ENCODE measurements at places on chromosomes 1 and 21.

GRCh38 chr1:109719337-109719837 lies 7.3 kb downstream of the GSTM5 start:
- DNase-seq: no peak

DNA sequence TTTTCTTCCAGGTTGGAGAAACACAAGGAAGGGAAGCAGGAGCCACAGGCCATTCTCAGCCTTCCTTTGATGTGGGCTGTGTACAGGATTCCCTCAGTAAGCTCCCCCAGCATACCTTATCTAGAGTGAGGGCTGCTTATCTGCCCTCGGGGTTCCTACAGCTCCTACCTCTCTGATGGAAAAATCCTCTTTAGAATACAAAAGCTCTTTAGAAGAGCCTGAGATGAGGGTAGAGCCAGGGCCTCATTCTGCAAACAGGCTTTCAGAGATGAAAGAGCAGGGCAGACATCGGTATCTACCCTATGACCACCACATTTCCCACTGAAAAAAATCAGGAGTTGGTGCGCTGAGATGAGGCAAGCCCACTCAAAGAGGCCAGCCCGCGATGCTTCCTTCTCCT lies 85.1 kb downstream of the PLPP3 start:
- no peak for DNase-seq

GRCh38 chr1:201282931-201283829 lies at the start of gene PKP1:
TSS of gene PKP1 (plus strand) at chr1:201283506. CDS start at chr1:201283703, 197 bp downstream.
- no peak for DNase-seq

GRCh38 chr1:51072043-51072439 lies 30.0 kb upstream of the C1orf185 start:
- no peak for DNase-seq

GRCh38 chr1:54498383-54499096 lies 49.5 kb upstream of the ACOT11 start:
- DNase-seq: no peak

- no peak for DNase-seq
These were observed 56.4 kb downstream of the GREM2 start for GRCh38 chr1:240555524-240555923.

DNA sequence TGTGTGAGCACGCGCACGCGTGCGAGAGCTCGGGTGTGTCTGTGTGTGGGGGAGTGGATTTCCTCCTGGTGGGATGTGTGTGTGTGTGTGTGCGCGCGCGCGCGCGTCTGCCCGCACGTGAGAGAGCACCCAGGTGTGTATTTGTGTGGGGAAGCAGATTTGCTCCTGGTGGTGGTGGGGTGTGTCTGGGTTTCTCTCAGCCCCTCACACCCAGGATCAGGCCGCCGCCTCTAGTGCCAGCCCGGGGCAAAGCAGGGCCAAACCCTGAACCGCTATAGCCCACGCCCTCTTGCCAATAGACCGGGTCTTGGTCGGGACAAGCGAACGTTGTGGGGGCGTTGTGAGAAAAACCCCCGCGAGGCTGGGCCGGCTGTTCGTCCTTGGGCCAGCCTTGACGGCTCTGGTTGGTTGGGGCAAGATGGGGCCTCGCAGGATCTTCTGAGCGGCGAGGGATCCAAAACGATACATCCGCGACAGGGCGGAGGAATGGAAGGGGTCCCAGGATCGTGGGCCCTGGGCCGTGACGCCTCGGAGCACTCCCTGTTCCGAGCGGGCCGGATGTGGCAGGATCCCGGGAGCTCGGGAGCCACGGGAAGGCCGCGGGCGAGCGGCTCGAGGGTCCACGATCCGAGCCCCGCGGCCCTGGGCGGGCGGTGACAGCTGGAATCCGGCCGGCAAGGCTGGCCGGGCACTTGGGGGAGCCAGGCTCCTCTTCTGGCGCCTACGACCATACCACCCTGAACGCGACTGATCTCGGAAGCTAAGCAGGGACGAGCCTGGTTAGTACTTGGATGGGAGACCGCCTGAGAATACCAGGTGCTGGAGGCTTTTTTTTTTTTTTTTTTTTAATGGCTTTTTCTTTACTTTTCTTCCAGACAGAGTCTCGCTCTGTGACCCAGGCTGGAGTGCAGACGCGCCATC lies 68.2 kb downstream of the RNF187 start:
- DNase-seq: no peak

- no peak for DNase-seq
These were observed 314.1 kb downstream of the DISC1 start for GRCh38 chr1:231940701-231941100.

DNA sequence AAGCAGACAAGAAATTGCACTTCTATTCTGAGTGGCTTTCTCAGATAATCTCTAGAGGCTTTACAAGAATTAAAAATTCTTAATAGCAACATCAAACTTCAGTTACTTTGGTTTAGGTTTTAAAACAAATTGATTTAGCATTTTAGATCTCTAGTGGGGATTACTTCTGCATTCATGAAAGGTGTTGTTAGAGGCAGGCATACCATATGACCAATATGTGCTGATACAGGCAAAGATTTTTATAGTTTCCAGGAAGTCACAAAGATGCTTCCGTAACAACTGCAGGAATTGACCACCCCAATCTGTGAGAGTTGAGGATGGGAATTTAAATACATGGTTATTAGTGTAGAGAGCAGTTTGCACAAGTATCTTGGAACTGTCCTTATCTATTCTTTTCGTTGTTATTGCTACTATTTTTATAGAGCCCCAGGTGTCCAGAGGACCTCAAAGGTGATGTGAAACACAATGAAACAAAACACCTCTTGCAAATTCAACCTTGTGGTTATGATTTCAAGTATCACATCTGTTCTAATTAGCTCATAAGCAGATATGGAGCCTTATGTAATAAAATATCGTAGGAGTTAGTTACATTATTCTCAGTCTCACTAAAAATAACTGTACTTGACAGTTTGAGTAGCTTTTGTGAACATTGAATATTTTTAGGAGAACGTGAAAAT lies 512.7 kb upstream of the ADGRL4 start:
- no peak for DNase-seq

- DNase-seq: no peak
These were observed 4.1 kb downstream of the ORC1 start for GRCh38 chr1:52400131-52400530.

DNA sequence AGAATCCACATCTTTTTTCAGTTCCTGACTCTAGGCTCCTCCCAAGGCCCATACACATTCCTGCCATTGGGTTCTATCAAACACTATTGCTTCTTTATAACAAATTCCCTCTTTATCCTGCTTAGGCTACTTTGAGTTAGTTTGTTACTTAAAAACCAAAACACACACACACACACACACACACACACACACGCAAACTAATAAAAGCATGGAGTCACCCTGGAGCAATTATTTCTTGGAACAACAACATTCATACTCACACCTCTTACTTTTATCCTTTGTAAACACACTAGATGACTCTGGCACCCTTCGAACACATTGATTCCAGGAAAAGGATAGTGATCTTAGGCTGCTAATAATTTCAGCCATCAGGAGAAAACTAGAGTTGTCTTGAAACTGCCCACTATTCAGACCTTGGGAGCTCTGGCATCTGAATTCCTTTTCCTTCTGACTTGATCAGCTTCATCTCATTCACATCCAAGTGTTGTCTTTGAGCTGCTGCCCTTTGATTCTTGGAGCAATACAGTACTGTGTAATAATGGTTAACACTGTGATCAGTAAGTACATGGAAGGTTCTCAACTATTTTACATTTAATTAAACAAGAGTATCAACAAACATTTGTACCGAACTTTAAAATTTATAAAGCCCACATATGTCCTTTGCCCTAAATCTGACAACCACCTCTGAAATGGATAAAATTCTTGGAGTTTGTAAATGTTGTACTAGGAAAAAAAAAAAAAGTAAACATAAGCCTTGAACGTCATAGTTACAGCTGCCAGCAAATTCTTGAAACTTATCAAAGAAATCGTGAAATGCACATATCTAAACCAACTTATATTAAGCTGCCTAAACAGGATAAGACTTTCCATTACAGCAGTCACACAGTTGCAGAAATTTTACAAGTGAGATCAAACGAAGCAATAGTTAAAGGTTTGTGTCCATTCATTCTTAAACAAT lies 2.8 kb upstream of the SEC22B start:
- DNase-seq: peak; percentile 4

DNA sequence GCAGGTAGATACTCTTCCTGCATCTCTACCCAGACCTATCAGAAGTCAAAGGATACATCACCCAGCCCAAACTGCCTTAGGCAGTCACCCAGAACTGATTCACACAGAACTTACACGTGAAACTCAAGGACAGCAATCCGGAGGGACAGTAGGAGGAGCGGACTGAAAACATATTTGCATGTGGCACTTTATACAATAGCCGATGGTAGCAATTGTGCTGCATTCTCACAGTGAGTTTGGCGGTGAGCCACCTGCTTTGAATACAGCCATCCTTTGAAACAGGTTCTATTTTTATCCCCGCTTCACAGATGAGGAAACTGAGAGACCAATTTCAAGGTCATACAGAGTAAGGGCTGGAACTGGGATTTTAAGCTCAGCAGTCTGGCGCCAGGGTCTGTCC lies 69.5 kb downstream of the EDEM3 start:
- no peak for DNase-seq

- DNase-seq: no peak
These were observed 168.6 kb downstream of the PRDM16 start for GRCh38 chr1:3237570-3237969.

- no peak for DNase-seq
These were observed 40.5 kb downstream of the PATJ start for GRCh38 chr1:61782771-61783170.

DNA sequence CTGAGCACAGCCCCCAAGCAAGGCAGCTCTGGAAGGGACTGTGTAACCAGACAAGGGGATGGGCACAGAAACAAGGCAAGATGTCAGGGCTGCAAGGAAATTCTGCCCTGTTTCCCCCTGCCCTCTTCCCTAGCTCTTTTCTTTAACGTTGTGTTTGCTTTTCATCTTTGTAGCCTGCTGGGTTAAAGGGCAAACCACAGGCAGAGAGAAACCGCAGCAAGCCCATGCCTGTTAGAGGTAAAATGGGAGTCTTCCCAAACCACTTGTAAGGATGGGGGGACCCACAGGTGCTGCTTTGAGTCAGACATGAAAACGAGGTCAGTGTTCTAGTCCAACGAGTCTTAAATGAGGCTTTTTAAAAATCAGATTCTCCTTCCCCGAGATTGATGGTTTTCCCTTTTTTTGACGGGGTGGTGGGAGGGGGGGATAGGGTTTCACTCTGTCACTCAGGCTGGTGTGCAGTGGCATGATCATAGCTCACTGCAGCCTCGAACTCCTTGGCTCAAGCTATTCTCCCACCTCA lies 13.3 kb downstream of the TGFBR3 start:
- DNase-seq: no peak

GRCh38 chr1:27136998-27137542 lies 17.9 kb downstream of the SLC9A1 start:
- DNase-seq: no peak

GRCh38 chr1:71276466-71276865 lies 195.6 kb upstream of the ZRANB2 start:
- DNase-seq: no peak

GRCh38 chr1:201573030-201573429 lies 34.1 kb downstream of the NAV1 start:
- DNase-seq: no peak

GRCh38 chr1:218495931-218496330 lies 150.8 kb downstream of the TGFB2 start:
- no peak for DNase-seq
